ENCODE measurements at places on chromosomes 6 and 20.

- no peak for DNase-seq
These were observed 29.2 kb downstream of the CDH22 start for GRCh38 chr20:46279103-46279502.

GRCh38 chr6:1389369-1390132 is at the start of gene FOXF2:
Gene FOXF2, plus strand, starts transcription at chr6:1389576. Its CDS starts 372 bp downstream, at chr6:1389948.
- no peak for DNase-seq

DNA sequence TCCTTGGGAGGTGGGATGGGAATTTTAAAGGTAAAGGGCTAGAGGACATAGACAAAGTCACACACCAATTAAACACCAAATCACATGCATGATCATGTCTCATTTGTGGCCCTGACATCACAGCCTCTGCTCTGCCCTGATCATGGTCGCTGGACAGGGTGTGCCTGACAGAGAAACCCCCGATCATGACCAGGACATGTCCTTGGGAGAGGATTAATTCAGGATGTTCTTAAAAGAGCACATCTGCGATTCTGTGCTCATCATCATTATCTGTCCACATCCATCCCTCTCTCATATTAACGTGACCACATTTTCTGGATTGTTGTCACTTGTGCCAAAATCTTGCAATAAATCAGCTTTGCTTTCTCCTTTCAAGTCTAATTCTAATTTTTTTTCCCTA is 7.7 kb upstream of the PBOV1 start:
- no peak for DNase-seq

GRCh38 chr6:82419859-82420258 is 56.2 kb downstream of the TPBG start:
- DNase-seq = no peak

- DNase-seq = no peak
These were observed 11.8 kb downstream of the TOX2 start for GRCh38 chr20:43926287-43927050.

GRCh38 chr6:111912904-111913303 is 39.7 kb upstream of the FYN start:
- no peak for DNase-seq

DNA sequence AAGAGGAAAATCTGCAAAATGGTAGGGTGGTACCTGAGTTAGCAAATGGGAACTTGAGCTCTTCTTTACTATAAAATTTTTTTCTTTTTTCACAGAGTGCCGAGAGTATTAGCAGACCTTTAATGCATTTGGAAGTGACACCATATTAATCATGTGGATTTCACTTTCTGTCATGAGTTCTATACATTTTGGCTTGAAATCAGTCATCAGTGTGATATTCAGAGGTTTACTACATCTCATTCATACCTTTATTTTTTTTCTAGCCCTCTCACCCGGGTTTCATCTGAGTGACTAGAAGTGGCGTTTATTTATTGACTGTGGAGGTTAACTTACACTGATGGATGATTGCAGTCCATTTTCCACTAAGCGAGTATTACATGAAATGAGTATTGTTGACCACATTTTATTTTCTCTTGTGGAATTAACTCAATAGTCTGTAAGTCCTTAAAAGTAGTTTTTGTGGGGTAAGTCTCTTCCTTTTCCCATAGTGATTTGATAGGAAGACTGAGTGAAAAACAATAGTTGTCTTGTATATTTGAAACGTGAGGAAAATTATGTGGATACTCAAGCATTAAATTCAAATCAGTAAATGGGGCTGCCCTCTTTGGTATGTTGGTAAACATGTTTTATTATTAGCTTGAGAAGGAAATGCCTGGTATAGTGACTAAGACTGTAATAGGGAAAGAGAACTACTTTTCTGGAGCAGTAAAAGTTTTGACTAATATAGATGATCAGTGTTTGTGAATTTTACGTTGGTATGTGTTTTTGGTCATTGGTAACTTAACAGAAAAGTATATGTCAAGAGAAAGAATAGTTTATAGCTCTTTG is 55.5 kb downstream of the JARID2 start:
- DNase-seq = no peak

DNA sequence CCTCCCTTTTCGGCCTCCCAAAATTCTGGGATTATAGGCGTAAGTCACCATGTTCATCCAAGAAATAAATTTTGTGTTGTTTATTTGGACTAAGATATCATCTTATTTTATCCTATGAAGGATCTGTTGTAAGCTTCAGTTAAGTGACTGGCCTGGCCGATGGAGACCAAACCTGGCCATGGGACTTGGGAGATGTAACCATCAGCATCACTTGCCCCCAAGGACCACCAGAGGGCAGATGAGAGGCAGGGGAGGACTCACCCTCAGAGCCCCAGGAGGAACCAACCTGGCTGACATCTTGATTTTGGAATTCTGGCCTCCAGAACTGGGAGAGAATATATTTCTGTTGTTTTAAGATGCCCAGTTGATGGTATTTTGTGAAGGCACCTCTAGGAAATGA is 266.7 kb downstream of the CDH26 start:
- DNase-seq = no peak

- DNase-seq = no peak
These were observed 458.7 kb downstream of the BMP2 start for GRCh38 chr20:7226156-7226555.

DNA sequence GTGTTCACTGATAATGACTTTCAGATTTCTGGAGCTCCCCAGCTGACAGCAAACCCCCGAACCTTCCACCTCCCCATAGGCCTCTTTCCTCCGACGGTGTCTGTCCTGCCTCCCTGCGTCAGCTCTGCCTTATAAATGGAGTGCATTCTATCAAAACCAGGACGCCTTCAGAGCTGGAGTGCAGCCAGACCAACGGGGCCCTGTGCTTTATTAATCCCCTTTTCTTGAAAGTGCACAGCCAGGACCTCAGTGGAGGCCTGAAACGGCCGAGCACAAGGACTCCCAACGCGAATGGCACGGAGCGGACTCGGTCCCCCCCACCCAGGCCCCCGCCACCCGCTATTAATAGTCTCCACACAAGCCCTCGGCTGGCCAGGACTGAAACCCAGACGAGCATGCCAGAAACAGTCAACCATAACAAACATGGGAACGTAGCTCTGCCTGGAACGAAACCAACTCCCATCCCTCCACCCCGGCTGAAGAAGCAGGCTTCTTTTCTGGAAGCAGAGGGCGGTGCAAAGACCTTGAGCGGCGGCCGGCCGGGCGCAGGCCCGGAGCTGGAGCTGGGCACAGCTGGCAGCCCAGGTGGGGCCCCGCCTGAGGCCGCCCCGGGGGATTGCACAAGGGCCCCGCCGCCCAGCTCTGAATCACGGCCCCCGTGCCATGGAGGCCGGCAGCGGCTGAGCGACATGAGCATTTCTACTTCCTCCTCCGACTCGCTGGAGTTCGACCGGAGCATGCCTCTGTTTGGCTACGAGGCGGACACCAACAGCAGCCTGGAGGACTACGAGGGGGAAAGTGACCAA is 42.3 kb upstream of the NAA20 start:
- DNase-seq = peak; percentile 96

GRCh38 chr20:35171753-35172433 is at the start of gene PROCR:
Gene PROCR, plus strand, starts transcription at chr20:35172072. Its CDS starts 83 bp downstream, at chr20:35172155.
- peak; percentile 75 for DNase-seq

DNA sequence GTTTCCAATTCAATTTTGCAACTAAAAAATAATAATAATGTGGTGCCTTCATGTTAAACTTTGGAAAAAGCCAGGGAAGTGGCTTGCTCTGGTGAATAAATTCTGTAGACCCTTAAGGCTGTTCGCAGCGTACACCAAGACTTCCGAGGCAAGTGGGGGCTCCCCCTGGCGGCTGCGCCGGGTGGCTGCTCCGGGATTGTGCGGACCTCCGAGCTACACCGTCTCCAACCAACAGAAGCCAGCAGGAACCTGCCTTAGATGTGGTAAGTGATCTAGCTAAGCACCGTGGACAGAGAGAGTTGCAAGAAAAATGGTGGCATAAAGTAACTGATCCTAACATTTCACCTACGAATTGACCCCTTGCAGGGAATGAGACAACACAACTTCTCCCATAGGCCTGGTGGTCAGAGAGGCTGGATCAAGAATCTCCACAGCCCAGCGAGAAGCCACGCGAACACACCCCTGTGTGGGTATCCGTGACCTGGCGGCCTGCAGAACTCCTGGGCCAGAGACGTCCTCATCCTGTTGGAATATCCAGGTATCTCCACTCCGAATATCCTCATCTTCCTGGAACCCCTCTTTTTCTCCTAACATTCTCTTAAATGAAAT is 69.6 kb downstream of the TBXT start:
- DNase-seq = no peak

DNA sequence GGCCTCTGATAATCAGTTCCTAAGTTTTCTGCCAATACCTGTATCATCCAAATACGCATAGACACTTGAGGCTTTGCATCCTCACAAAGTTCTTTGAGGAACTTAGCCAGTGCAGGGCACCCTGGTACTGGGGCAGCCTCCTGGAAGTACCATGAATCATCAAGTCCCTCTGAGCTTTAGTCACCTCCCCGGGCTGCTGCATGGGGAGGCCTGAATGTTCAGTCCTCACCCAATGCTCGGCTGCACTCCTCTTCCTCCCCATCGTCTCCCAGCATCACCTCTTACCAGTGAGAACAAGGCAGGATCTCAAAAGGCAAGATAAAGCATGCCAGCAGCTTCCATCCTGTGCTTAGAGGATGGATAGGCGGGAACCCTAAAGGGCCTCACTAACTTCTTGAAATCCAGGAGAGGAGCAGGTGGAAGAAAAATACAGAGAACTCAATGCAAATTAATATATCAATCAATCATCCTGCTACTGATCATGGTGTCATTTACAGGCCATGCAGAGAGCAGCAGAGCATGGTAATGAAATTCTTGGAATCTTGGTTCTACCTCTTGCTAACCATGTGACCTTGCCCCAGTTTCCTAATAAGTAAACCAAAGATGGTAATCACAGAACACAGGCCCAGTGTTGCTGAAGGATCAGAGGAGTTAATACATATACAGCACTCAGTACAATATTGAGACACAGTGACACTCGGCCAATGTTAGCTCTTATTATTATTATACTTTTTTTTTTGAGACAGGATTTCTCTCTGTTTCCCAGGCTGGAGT is 4.7 kb upstream of the CCN6 start:
- DNase-seq = no peak

GRCh38 chr6:24935366-24936152 is at the start of gene RIPOR2:
Gene RIPOR2, minus strand, starts transcription at chr6:24935960. Its CDS starts 62 bp downstream, at chr6:24935898.
- no peak for DNase-seq

- no peak for DNase-seq
These were observed 259.3 kb downstream of the TFAP2B start for GRCh38 chr6:51077821-51078518.

DNA sequence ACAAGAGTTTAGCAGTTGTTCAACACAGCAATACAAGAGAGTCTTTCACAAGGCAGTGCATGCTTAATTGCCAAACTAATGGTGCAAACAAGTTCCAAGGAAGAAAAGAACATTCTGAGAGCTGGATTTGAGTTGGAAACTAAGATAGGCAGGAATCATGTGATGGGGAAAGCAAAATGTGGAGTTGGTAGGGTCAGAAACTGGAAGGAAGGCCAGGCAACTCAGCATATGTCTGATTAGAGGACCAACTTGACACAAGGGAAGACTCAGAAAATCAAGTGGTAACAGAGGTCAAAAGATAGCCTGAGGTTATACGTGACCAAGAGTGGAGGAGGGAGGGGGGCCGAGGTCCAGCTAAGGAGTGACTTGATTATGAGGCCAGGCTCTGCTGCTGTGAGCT is 117.3 kb downstream of the SMLR1 start:
- DNase-seq = no peak

DNA sequence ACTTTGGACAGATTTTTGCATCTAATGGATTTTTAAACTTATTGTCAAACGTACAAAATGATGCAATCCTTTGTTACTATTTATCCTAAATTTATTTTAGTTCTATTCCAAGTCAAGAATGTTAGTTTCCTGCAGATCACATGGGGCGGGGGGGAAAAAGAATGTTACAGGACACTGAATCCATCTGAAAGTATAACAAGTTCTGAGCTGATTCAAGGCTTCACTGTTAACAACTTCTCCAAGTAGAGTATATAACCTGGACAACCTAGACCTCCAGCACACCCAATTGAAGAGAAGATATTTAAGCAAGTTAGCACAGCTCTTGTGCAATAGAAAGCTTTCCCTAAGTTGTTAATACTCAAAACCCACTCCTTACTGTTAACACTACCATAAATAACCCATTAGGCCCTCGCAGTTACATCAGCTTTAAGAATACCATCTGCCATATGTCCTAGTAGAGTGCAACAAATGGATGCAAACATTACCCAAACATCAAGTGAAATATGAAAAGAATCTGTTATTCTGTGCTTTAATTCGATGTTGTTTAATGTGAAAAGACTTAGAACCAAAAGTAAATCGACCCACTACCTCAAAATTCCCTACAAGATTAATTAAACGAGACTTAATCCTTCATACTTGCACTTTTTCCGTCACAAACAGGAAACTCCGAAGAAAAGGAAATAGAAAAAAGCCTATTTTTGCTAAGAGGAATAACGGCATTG is 1.3 kb downstream of the SEC63 start:
- DNase-seq = no peak

DNA sequence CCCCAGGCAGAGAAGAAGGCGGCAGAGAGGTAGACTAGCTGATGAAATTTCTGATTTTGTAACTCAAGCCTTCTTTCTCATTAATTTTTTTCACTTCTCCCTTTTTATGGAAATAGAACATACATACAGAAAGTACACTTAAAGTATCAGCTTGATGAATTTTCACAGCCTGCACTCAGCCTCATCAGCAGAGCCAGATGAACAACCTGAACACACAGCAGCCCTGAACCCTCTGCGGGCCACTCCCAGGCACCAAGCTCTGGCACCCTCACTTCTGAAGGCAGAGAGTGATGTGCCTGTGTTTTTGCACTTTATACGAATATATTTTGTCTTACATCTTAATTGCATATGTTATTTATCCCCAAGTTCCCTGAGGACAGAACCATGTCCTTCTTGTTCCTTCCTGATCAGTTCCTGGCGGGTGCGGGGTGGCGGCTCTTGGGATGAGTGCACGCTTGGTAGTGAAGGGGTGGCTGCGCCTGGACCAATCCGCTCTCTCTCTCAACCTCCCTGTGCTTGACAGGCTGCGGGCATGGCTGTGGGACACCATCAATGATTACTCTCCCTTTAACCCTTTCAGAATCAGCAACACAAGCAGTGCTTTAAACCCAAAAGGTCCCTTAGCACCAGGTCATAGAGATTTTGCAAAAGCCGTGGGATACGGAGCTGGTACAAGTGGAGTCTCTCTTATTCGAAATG is 34.8 kb upstream of the AFDN start:
- DNase-seq = no peak

DNA sequence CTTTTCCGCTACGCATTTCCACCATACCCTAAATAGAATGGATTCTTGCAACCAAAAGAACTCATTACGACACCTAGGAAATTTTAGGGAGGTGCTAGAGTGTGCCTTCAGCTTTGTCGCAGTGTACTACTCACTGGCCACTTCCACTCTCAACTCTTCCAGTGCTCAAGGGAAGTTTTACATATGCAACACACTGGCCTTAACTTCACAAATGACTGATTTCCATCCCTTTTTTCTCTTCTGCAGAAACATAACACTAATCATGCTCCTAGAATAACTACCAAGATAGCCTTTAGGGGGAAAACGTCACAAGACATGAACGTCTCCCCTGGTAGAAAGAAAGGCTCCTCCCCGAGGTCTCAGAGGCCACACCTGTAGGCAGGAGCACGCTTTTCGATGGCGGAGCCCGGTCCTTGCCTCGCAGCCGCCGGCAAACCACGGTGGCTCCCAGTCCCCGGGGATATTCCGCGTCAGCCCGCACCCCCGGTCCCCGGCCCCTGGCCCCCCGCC is 584 bp downstream of the LYRM4 start:
- no peak for DNase-seq

Data from chondrocyte (in vitro differentiated cells).